ENCODE measurements at places on chromosomes 16 and 17.

- no peak for DNase-seq
Measured at GRCh38 chr17:2929881-2930533, 133.4 kb downstream of the OR1D5 start.

DNA sequence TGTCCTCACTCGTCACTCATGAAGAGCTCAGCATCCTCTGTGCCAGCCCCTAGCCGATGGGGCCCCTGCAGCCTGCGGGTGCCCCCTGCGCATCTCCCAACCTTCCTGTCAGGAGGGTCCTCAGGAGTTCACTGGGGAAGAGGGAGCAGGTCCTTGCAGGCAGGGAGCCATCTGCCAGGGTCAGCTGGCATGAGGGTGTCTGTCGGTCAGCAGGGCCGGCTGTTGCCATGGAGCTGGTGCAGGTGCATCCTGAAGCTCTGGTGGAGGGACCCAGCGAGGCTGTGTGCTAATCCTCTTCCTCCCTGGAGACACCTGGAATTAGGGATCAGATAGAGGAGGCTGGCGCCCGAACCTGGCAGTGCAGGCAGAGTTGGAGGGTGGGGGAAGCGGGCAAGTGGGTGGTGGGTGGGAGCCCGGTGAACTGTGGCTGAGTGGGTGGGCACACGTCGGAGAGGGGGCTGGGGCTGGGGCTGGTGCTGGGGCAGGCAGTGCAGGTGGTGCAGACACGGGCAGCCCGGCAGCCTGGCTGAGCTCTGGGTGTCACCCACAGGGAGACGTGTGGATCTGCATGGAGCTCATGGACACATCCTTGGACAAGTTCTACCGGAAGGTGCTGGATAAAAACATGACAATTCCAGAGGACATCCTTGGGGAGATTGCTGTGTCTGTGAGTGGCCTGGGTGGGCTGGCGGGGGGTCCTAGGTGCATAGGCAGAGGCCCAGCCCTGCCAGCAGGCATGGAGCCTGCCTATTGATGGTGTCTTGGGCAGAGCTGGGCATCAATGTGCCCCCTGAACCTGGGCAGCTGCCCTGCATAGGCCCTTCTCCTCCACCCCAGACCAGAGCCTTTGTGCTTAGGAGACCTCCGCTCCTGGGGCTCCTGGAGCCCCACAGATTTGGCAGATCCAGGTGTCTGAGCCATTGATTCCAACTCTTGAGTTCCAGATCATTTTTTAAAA, 17.4 kb downstream of the MAP2K3 start:
- no peak for DNase-seq

DNA sequence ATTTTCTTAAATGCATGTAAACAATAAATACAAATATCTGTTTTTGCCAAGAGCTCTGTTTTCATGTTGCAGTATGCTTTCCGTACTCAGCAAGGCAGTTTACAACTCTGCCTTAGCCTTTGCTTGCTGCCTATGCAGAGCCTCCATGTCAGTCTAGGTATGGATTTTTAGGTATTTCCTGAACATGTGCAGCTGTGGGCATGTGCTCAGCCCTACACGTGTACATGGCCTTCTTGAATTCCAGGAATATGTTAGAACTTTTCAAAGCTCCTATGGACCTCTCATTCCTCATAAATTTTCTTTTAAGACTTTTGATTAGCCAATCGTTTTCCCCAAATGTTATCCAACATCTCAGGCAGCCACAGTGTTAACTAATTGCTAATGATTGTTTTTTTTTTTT, 63.8 kb downstream of the SYCE1L start:
- DNase-seq = no peak

GRCh38 chr16:4696905-4697847, 3.8 kb downstream of the NUDT16L1 start:
- no peak for DNase-seq

- no peak for DNase-seq
Measured at GRCh38 chr16:73565263-73565662, 517.3 kb upstream of the ZFHX3 start.

- no peak for DNase-seq
Measured at GRCh38 chr17:77565166-77565565, 393.3 kb upstream of the TNRC6C start.

DNA sequence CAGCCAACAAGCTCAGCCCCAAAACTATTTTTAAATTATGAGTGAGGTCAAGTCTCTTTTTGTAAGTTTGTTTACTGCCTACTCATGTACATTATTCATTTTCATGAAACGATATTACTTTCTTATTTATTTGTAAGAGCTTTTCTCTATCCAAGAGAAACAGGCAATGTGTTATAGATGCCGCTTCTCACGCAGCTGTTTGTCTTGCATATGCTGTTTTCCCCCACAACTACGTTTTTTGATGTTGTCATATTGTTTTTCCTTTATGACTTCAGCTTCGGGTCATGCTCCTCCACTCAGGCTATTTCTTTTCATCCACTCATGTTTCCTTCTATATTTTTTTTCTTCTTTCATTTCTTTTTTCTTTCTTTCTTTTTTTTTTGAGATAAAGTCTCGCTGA, 20.0 kb downstream of the ITGAE start:
- no peak for DNase-seq

DNA sequence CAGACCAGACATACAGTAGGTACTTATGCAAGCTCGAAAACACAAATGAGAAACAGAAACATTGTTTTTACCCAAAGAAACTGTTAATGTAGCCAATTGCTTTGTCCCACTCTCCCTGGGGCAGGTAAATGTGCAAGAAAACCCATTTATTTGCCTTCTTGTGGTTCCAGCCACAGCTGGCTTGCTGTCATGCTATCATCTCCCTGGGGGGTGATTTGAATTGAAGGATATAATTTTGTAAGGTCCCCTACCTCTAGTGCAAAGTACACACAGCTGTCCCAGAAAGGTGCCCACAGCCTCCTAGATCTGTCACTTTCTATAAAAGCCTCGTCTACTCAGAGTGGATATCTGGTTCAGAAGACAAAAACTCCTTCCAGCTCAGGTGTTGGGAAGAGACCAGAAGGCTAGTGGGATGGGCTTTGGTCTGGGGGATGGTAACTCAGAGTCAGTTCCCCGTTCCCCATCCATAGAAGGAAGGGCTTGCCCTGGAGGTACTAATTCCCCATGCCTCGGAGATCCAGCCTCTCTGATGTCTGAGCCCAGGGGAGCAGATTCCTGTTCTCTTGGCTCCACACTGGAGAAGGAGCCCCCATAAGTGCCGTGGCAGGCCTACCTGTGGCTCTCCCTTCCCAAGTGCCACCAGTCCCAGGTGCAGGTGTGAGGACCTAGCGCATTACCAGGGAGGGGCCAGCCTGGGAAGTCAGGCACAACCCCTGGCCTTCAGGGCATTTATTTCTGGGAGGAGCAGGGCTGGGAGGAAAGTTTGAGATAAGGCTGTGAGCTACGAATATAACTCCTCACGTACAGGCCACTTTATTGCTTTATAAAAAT, 2.4 kb upstream of the PRR15L start:
- no peak for DNase-seq

GRCh38 chr16:5770118-5770517, 672.5 kb upstream of the EEF2KMT start:
- DNase-seq = no peak

GRCh38 chr16:66468321-66468965, 41.3 kb downstream of the BEAN1 start:
- no peak for DNase-seq

Data from activated CD8-positive, alpha-beta memory T cell treated with anti-CD3 and anti-CD28 coated beads for 4 hours (primary cell).